ENCODE measurements at places on chromosomes 4 and X. TPM values are rescaled to one million over a fixed set of nuclear protein-coding genes. Genes with fewer than 3 reads are reported as not detected.

The SPIN2B gene
- 11.1 TPM for total RNA-seq

The GPM6B gene
- total RNA-seq = 0.03 TPM

The PPEF2 gene
- 0.46 TPM for total RNA-seq

The TMEM150C gene
- total RNA-seq = 0.85 TPM

The SYN1 gene
- 0.31 TPM for total RNA-seq

The MRPL1 gene
- total RNA-seq = 22.8 TPM

The FRAS1 gene
- total RNA-seq = 1.5 TPM
